ENCODE measurements at places on chromosomes 7 and 10. TPM values are rescaled to one million over a fixed set of nuclear protein-coding genes. Genes with fewer than 3 reads are reported as not detected.

Gene C10orf71
- not detected for total RNA-seq

Gene CCL24
- total RNA-seq, result not detected

Gene TMEM213
- total RNA-seq, result 0.03 TPM

Gene GNA12
- 54.8 TPM for total RNA-seq

Gene OR2A42
- not detected for total RNA-seq

Gene SMO
- total RNA-seq, result 46.2 TPM

Gene ZNF12
- 18.5 TPM for total RNA-seq

Gene SPDYE9
- 0.07 TPM for total RNA-seq

Gene CNPY1
- not detected for total RNA-seq

Gene CDH23
- total RNA-seq, result 0.30 TPM

Gene GPR15LG
- total RNA-seq, result 2.6 TPM

Gene GBX1
- not detected for total RNA-seq

Gene CCDC146
- total RNA-seq, result 5.8 TPM

Gene ARHGAP22
- total RNA-seq, result 0.52 TPM

Gene RAMP3
- not detected for total RNA-seq

Gene KIAA1549
- 5.7 TPM for total RNA-seq

Gene CRHR2
- not detected for total RNA-seq

Gene SPDYE5
- total RNA-seq, result not detected

Gene HGF
- 33.2 TPM for total RNA-seq

Gene AHR
- 69.8 TPM for total RNA-seq

Gene SERPINE1
- 98.2 TPM for total RNA-seq

Gene PLEKHS1
- 0.23 TPM for total RNA-seq

Gene SSC4D
- 6.9 TPM for total RNA-seq

Gene CALHM1
- total RNA-seq, result not detected

Gene HOXA11
- 6.4 TPM for total RNA-seq

Gene CLEC5A
- not detected for total RNA-seq

Gene AOAH
- 2.4 TPM for total RNA-seq

Gene OPTN
- 48.7 TPM for total RNA-seq

Gene MMP21
- not detected for total RNA-seq

Gene FKBP9
- total RNA-seq, result 109 TPM

Gene NRF1
- total RNA-seq, result 12.0 TPM

Gene ASAH2B
- total RNA-seq, result 4.3 TPM

Gene CALML3
- total RNA-seq, result not detected

Gene MKX
- 0.90 TPM for total RNA-seq

Gene GLI3
- 3.6 TPM for total RNA-seq

Gene TRIM74
- total RNA-seq, result 2.4 TPM

Gene LIPJ
- total RNA-seq, result not detected

Gene MINDY3
- 28.9 TPM for total RNA-seq

Gene TEX36
- not detected for total RNA-seq

Gene KEL
- 22.4 TPM for total RNA-seq

Gene ZNF485
- 1.9 TPM for total RNA-seq

Gene FAM25G
- total RNA-seq, result not detected

Gene SPDYE3
- not detected for total RNA-seq
